ENCODE measurements at places on chromosomes 2 and 18.
A peak's percentile ranks its signal among the peaks of the same experiment; 100 is the strongest.

- no peak for DNase-seq
Observed at GRCh38 chr2:222892321-222892720, 31.5 kb downstream of the ACSL3 start.

DNA sequence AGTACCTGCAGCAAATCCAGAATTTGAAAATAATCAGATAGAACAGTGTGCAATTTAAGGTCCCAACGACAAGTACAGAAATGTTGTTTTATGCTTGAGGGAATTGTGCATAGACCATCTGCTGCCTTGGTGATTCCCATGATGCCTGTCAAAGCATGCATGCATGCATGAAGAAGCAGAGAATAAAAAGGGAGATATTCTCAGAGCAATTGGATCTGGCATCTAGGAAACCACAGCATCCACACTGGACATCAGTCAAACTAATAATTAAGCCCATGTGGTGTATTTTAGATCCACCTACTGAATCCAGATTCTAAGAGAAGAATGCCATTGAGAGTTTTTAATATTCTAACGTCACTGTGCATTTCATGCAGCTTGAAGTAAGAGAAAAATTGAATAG is 361.2 kb downstream of the FSIP2 start:
- DNase-seq: no peak

DNA sequence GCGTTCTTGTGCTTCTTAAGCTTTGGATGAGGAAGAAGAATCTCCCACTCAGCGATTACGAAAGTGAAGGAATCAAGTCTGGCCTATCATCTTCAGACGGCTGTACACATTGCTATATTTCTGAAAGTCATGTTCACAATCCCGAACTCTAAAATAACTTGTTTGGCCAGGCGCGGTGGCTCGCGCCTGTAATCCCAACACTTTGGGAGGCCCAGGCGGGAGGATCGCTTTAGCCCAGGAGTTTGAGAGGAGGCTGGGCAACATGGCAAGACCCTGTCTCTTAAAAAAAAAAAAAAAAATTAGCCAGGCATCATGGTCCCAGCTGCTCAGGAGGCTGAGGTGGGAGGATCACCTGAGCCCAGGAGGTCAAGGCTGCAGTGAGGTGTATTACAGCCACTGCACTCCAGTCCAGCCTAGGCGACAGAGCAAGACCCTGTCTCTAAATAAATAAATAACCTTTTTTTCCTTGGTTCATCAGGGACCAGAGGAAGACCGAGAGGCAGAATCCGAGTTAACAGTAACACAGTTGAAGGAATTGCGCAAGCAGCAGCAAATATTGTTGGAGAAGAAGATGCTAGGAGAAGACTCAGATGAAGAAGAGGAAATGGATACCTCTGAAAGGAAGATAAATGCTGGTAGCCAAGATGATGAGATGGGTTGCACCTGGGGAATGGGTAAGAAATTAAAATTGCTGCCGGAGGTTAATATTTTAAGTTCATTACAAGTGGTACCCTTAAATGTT is 1.1 kb downstream of the SLC4A1AP start:
- no peak for DNase-seq

DNA sequence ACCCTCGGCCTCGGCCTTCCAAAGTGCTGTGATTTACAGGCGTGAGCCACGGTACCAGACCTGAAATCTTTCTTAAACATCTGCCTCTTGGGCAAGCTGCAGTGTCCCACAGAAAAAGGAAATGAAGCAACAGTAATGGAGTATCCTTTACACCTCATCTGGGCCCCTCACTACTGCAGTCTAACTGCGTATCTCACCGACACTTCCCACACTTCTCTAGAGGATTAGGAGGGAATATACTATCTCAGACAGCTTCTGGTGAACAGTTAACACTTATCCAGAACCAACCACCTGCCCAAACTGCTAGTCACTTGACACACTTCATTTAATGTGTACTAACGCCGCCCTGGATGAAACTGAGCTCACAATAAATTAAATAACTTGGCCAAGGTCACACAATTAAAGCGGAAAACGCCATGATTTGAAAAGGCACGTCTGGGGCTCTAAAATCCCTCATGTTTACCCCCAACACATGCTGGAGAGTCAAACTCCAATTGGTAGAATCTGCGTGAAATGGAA is 993 bp downstream of the COX7A2L start:
- peak; percentile 9 for DNase-seq

DNA sequence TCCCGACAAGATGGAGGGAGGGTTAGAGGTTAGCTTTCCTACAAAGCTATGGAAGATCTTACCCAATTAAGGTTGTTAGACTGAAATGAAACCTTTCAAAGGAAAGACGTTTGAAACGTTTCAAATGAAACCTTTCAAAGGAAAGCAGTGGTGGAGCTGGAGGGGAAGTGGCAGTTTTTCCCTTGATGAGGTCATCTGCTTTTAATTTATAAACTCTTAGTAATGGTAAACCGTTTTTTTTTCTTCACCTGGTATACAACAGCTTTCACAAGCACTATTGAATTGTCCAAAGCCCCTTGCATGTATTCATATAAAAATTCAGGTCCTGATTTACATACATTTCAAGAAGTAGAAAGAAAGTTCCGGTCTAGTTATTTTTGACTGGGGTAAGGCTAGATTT is 7.4 kb downstream of the PMAIP1 start:
- DNase-seq: peak; percentile 24
